Osteoblast (primary cell): ENCODE measurements at places on chromosomes 2 and 18. TPM values are rescaled to one million over a fixed set of nuclear protein-coding genes. Genes with fewer than 3 reads are reported as not detected.

Gene GALNT5
- total RNA-seq, result 56.5 and 75.7 TPM in 2 replicates

Gene TRAPPC12
- total RNA-seq, result 67.0 and 67.5 TPM in 2 replicates

Gene ERBB4
- under 0.01 TPM in 1 of 2 replicates, not detected in the other for total RNA-seq

Gene MYO5B
- total RNA-seq, result 0.36 and 1.2 TPM in 2 replicates

Gene RESP18
- not detected in 2 replicates for total RNA-seq

Gene LTBP1
- total RNA-seq, result 158 and 224 TPM in 2 replicates

Gene TUBA3D
- not detected in 2 replicates for total RNA-seq

Gene KIF1A
- under 0.01 TPM in 1 of 2 replicates, not detected in the other for total RNA-seq

Gene ANKRD62
- not detected in 2 replicates for total RNA-seq

Gene PLCD4
- total RNA-seq, result 2.5 and 4.4 TPM in 2 replicates

- no peak overlapping the region for H3K4me3 ChIP-seq
- no peaks in the 10 kb centered on the region for H3K36me3 ChIP-seq
- no peak overlapping the region for H3K27ac ChIP-seq
- peak; percentile 86 for DNase-seq
Observed at GRCh38 chr2:85734942-85735608, 18.7 kb upstream of the ATOH8 start.

- H3K27me3 ChIP-seq, result no peaks in the 10 kb centered on the region
- H3K4me3 ChIP-seq, result peak overlapping the region; percentile 88
Observed at GRCh38 chr2:85601771-85602475, 575 bp downstream of the TMEM150A start.

- no peak overlapping the region for H3K4me3 ChIP-seq
- no peak overlapping the region for H3K27ac ChIP-seq
- no peaks in the 10 kb centered on the region for H3K4me1 ChIP-seq
- no peaks in the 10 kb centered on the region for H3K27me3 ChIP-seq
- DNase-seq, result no peak
- no peaks in the 10 kb centered on the region for H3K36me3 ChIP-seq
Observed at GRCh38 chr2:208150956-208151355, 5.0 kb upstream of the CRYGB start.

GRCh38 chr2:67124531-67124930 is 272.6 kb upstream of the ETAA1 start:
- H3K4me1 ChIP-seq, result no peaks in the 10 kb centered on the region
- H3K27me3 ChIP-seq, result no peaks in the 10 kb centered on the region
- no peak overlapping the region for H3K4me3 ChIP-seq

- H3K27ac ChIP-seq, result no peak overlapping the region
- H3K27me3 ChIP-seq, result peaks cover 4% of the 10 kb centered on the region
- DNase-seq, result no peak
- no peaks in the 10 kb centered on the region for H3K36me3 ChIP-seq
- H3K4me3 ChIP-seq, result no peak overlapping the region
Observed at GRCh38 chr2:133503323-133503722, 64.9 kb downstream of the NCKAP5 start.

GRCh38 chr2:221156062-221156734 is 415.9 kb downstream of the EPHA4 start:
- H3K27ac ChIP-seq, result no peak overlapping the region
- no peak for DNase-seq
- H3K4me1 ChIP-seq, result no peaks in the 10 kb centered on the region

GRCh38 chr2:41736105-41736567 is 311.7 kb upstream of the PKDCC start:
- H3K36me3 ChIP-seq, result no peaks in the 10 kb centered on the region
- no peak overlapping the region for H3K4me3 ChIP-seq
- H3K27ac ChIP-seq, result peak overlapping the region; percentile 32

- no peak for DNase-seq
- H3K4me1 ChIP-seq, result peaks cover 19% of the 10 kb centered on the region
- H3K27me3 ChIP-seq, result no peaks in the 10 kb centered on the region
- no peak overlapping the region for H3K27ac ChIP-seq
Observed at GRCh38 chr2:157471078-157471477, 27.2 kb upstream of the CYTIP start.

- no peak for DNase-seq
- H3K4me1 ChIP-seq, result peaks cover 23% of the 10 kb centered on the region
- no peak overlapping the region for H3K4me3 ChIP-seq
- no peaks in the 10 kb centered on the region for H3K27me3 ChIP-seq
Observed at GRCh38 chr18:35038881-35039491, 2.2 kb upstream of the MAPRE2 start.

DNA sequence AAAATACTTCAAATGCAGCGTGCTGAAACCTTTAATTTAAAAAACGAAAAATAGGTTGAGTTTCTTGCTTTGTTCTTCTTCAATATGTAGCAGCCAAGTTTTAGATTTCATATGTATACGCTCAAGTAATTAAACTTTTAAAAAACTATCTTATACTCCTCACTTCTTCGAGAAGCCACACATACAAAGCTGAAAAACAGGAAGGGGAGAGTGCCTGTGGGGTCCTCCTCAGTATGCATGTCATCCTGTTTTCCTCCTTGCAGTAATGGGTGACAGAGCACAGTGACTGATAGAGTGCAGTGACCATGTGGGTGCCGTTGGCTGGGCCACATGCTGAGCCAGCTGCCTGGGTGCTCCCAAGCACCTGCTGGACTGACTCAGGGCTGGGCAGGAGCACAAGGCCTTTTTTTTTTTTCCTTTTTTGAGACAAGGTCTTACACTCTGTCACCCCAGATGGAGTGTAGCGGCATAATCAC is 33.3 kb downstream of the UXS1 start:
- H3K4me1 ChIP-seq, result peaks cover 3% of the 10 kb centered on the region
- H3K27ac ChIP-seq, result no peak overlapping the region
- H3K36me3 ChIP-seq, result peaks cover 14% of the 10 kb centered on the region
- DNase-seq, result no peak
- H3K27me3 ChIP-seq, result no peaks in the 10 kb centered on the region

GRCh38 chr18:12057419-12058039 is 36.1 kb upstream of the ANKRD62 start:
- no peaks in the 10 kb centered on the region for H3K36me3 ChIP-seq
- no peaks in the 10 kb centered on the region for H3K27me3 ChIP-seq
- no peaks in the 10 kb centered on the region for H3K4me1 ChIP-seq
- no peak for DNase-seq
- H3K4me3 ChIP-seq, result no peak overlapping the region
- no peak overlapping the region for H3K27ac ChIP-seq

DNA sequence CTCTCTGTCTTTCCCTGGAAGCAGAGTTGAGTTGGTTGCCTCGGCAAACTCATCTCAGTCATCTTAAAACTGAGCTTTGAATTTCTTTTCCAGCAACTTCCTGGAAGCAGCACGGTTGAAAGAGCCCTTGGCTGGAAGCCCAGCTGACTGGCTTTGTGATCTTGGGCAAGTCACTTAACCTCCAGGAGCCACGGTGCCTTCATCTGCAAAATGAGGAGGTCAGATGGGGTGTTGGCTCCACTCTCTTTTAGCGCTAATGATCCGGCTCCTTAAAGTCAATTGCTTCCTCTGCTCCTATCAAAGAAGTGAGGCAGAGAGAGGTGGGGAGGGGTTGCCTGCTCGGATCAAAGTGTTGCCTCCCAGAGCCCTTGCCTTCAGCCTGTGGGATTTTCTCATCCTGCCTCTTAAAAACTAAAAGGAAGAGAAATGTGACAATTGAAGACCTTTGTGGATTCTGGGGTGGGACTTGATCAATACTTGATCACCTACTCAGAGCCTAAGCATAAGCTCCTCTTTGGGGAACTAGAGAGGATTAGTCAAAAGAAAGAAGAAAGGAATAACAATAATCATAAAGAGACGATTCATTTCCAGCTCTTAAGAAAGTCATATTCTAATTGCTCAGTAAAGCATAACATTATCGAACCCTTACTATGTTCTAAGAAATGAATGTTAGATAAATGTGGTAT is 86.6 kb downstream of the MYCN start:
- no peaks in the 10 kb centered on the region for H3K36me3 ChIP-seq

GRCh38 chr2:136703214-136703613 is 62.1 kb upstream of the THSD7B start:
- DNase-seq, result no peak
- no peaks in the 10 kb centered on the region for H3K36me3 ChIP-seq
- no peaks in the 10 kb centered on the region for H3K27me3 ChIP-seq
- H3K4me3 ChIP-seq, result no peak overlapping the region
- H3K27ac ChIP-seq, result no peak overlapping the region

DNA sequence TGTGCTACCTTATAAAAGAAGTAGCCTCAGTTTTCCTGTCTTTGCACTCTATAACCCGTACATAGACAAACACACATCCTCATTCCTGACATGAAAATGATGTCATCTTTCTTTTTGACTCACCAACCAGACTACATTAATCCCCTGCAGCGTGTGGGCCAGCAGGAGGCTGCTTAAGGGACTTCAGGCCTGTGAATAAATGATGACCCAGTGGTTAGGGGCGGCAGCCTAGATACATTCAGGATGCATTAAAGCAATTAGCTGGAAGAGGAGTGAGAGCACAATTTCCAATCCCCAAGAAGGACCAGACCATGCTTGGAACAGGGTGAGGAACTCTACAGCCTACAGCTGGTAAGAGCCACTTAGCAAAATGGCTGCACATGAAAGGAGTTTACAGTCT is 57.3 kb upstream of the KLF7 start:
- H3K4me1 ChIP-seq, result peaks cover 15% of the 10 kb centered on the region
- H3K36me3 ChIP-seq, result no peaks in the 10 kb centered on the region
- no peaks in the 10 kb centered on the region for H3K27me3 ChIP-seq
- peak; percentile 54 for DNase-seq
- H3K4me3 ChIP-seq, result no peak overlapping the region

GRCh38 chr2:95079199-95079683 is 42.4 kb downstream of the MRPS5 start:
- no peaks in the 10 kb centered on the region for H3K36me3 ChIP-seq
- H3K4me1 ChIP-seq, result no peaks in the 10 kb centered on the region
- no peak overlapping the region for H3K27ac ChIP-seq
- no peak for DNase-seq
- H3K4me3 ChIP-seq, result no peak overlapping the region

- DNase-seq, result no peak
- peak overlapping the region; percentile 86 for H3K27ac ChIP-seq
- no peak overlapping the region for H3K4me3 ChIP-seq
- no peaks in the 10 kb centered on the region for H3K27me3 ChIP-seq
Observed at GRCh38 chr2:233700028-233700635, 7.4 kb downstream of the UGT1A6 start.

DNA sequence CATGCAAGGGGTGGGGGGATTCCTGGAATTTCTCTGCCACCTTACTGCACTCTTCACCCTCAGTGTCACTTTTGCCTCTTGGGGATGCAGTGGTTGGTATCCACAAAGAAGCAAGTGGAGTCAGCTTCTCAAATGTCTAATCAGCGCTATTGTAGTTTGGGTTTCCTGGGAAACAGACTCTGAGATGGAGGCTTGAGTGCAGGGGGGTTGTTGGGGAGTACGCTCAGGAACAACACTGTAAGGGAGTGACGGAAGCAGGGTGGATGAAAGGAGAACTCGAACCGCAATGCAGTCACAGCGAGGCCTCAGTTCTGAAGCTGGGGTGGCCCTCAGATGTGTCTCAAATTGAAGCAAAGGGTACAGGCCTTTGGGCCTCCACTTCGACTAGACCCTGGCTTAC is 73.6 kb upstream of the EPC2 start:
- H3K4me1 ChIP-seq, result no peaks in the 10 kb centered on the region
- no peak overlapping the region for H3K4me3 ChIP-seq
- H3K36me3 ChIP-seq, result no peaks in the 10 kb centered on the region
- no peak overlapping the region for H3K27ac ChIP-seq
- H3K27me3 ChIP-seq, result peaks cover 2% of the 10 kb centered on the region
- no peak for DNase-seq

DNA sequence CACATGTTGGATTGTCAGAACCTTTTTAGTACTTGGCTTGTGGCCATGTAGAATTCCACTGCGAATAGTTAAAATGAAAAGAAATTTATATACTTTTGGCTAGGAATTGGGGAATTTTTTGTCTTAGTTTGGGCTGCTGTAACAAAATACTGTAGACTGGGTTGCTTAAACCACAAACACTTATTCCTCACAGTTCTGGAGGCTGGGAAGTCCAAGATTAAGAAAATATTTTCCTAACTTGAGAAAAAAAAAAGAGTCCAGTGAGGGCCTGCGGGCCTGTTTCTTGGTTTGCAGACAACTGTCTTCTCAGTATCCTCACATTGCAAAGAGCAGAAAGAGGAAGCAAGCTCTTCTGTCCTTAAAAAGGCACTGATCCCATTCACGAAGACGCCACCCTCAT is 81.9 kb downstream of the CD226 start:
- H3K36me3 ChIP-seq, result no peaks in the 10 kb centered on the region
- H3K27me3 ChIP-seq, result no peaks in the 10 kb centered on the region
- no peak overlapping the region for H3K4me3 ChIP-seq
- no peak overlapping the region for H3K27ac ChIP-seq

- DNase-seq, result peak; percentile 45
- peaks cover 57% of the 10 kb centered on the region for H3K4me1 ChIP-seq
- no peak overlapping the region for H3K4me3 ChIP-seq
- no peaks in the 10 kb centered on the region for H3K27me3 ChIP-seq
- peaks cover 98% of the 10 kb centered on the region for H3K36me3 ChIP-seq
Observed at GRCh38 chr2:28407976-28408690, 15.5 kb downstream of the FOSL2 start.

GRCh38 chr18:47795434-47795814 is 135.0 kb downstream of the SMAD2 start:
- H3K36me3 ChIP-seq, result no peaks in the 10 kb centered on the region
- no peaks in the 10 kb centered on the region for H3K4me1 ChIP-seq
- peaks cover 9% of the 10 kb centered on the region for H3K27me3 ChIP-seq
- DNase-seq, result no peak
